ENCODE measurements at places on chromosomes 1 and 21. TPM values are rescaled to one million over a fixed set of nuclear protein-coding genes. Genes with fewer than 3 reads are reported as not detected.

DNA sequence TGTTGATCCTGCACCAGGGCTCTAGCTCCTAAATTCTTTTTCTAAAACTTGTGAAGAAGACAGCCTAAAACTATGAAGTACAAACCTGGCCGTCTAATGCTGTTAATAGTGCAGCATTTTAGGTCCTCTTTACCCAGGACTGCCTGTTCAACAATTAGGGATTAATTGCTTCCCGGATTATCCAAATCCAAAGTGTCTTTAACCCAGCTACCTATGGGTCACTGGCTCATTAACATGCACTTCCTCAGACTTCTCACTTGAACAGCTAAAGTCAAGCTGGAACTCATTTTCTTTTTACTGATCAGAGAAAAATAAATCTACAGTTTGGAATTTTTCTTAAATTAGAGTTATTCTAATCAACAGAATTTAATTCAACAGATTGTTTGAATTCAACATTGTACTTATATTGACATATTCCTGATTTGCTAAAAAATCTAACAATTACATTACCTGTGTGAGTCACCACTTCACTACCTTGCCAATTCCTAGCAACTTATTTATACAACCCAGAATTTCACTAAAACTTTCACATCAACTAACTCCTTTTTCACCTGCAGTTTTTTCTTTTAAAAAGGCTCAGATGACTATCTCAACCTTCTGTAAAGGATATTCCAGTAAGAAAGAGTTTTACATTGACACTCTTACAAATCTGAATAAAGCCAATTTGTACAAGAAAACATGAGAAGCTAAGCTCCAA, 3.3 kb downstream of the HNRNPU start:
- no peak for DNase-seq

GRCh38 chr1:108865316-108865910, 8.5 kb upstream of the AKNAD1 start:
- DNase-seq: no peak

TMPRSS3 gene
- 3.2 TPM for total RNA-seq

ATP6V1G3 gene
- not detected for total RNA-seq

TPTE gene
- 3.7 TPM for total RNA-seq

PAX7 gene
- total RNA-seq: 2.1 TPM

CIART gene
- total RNA-seq: 15.6 TPM

UTS2 gene
- not detected for total RNA-seq
